ENCODE measurements at places on chromosomes 7 and 10.

DNA sequence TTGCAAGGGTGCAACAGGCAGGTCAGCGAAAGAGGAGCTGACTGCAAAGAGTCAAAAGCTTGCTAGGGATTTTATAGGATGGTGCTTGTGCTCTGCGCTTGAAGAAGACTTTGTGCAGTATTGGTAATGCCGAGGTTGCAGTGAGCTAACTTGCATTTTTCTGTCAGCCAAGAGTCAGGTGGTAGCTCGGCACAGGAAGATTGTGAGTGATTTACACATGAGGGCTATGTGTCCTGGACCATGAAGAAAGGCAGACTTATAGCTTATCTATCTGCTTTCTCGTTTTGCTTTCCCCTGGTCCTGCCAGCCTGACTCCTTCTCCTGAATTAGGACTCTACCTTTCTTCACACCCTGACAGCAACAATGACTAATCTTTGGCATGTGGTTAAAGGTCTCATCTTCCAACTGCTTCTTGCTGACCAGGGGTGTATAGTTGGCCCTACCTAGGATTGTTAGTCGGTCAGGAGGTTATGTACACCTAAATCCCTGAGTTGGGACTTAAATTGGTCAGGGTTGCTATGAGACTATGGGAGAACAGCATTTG is 4.1 kb upstream of the SYPL1 start:
- no peak for DNase-seq

DNA sequence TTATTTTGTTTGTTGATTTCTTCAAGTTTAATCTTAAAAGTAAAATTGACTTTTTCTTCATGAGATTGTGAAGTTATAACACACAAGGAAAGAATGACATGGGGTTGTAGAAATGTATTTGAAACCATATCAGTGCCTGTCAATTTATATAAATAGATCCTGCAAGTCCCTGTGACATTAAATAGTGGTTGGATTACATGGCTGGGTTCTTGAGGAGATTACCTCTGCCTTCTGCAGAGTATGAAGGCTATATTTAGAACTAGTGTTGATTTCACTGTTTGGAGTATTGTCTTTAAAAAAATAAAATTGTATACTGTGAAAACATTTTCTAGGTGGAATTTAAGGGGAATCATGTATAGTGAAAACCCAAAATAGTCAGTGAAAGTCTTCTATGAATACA is 385.8 kb upstream of the SMIM30 start:
- no peak for DNase-seq

DNA sequence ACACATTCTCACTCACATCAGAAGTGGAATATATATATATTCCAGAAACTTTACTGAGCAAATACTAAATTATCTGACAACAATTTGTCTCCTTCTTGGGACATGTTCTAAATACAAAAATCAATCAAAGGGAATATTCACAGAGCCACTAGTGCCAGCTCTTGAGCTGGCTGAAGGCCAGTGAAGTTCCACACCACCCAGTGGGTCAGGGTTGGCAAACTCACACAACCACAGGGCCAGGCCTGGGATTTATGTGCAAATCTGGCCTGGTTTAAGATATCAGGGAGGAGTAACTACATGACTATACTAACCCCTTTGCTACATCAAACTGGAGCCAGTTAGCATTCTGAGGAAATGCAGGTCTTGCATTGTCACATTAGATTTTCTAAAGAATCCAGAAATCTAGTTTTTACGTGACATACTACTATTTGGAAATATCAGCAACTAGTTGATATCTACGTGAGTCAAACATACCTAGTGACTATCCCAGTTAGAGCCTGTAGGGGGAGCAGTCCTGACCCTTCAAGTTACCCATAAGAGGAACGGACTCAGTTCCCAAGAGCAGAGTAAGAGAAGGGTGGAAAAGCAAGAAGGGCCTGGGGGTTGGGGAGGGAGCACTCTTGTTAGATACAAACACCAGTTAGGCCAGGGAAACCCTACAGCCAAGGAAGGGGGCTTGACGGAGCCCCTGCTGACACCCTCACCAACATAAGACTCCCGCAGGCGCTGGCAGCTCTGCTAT is 600.4 kb downstream of the KCNMA1 start:
- no peak for DNase-seq

GRCh38 chr7:70622936-70623335 is 509.0 kb upstream of the GALNT17 start:
- DNase-seq = no peak
